ENCODE measurements at places on chromosomes 1 and 21.

DNA sequence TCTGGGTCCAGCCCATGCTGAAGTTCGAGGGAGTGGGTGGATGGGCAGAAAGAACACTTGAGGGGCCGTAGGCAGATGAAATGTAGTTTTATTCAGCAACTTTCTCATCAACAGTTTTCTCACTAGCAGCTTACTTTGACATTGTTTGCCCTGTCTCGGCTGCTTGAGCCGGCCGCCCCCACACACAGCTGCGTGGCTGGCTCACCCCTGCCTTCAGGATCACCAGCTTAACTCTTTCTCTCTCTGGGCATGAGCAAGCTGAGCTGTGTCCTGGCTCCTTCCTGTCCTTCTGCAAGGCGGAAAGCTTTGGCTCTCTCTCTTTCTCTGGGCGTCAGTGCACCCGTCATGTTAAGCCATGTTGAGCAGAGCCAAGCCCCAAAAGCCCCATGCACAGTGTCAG is 104.4 kb upstream of the GNG12 start:
- DNase-seq, result no peak

GRCh38 chr1:184708084-184708676 is 46.5 kb downstream of the EDEM3 start:
- no peak for DNase-seq

DNA sequence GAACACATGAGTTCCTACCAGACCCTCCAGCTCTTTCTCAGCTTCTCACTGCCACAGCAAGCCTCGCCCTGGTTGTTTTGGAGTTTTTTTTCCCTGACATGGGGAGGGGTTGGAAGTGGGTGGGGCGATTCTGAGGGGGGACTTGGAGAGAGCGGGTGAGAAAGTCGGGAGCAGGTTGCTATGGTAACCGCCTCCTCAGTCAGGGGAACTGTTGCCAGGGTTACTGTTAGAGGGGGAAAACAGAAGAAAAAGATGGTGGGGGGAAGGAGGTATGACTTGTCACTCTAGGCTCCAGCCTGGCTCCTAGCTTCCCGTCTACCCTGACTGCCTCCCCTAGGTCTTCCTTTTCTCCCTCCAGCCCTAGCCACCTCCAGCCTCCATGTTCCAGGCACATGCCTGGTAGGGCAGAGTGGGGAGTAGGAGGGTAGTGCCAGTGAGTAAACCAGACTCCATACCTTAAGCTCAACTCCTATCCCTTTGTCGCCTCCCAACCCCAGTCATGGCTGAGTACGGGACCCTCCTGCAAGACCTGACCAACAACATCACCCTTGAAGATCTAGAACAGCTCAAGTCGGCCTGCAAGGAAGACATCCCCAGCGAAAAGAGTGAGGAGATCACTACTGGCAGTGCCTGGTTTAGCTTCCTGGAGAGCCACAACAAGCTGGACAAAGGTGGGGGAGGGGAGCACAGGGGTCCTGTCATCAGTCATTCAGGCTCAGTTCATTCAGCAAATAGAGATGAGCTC is 6.0 kb downstream of the PEA15 start:
- peak; percentile 91 for DNase-seq

DNA sequence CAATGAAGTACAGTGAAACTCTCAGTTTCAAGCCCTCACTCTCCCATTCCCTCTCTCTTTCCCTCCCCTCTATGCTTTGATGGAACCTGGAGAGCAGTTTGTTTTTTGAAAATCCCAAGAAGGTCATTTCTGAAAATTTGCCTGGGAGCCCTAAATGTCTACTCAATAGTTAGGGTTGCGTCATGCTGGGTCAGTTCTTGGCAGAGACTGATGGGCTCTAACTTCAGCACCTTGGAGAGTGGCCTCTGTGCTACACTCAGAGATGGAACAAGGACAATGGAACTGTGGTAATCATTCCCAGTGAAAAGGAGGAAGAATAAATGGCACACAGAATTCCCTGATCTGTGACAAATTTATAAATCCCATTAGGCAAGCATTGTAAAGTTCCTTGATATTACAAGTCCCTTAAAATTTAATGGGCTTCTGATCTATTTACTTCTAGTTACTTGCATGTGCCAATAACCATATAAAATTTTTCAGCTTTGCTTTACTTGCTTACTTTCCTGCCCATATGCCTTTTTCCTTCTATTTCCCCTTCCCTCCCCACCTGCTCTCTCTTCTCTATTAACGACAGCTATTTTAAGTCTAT is 182.9 kb upstream of the KCND3 start:
- no peak for DNase-seq

- DNase-seq, result no peak
These were observed 37.4 kb upstream of the WASF2 start for GRCh38 chr1:27527223-27527889.

- peak; percentile 20 for DNase-seq
These were observed 98.0 kb downstream of the WDR4 start for GRCh38 chr21:42781150-42781970.

DNA sequence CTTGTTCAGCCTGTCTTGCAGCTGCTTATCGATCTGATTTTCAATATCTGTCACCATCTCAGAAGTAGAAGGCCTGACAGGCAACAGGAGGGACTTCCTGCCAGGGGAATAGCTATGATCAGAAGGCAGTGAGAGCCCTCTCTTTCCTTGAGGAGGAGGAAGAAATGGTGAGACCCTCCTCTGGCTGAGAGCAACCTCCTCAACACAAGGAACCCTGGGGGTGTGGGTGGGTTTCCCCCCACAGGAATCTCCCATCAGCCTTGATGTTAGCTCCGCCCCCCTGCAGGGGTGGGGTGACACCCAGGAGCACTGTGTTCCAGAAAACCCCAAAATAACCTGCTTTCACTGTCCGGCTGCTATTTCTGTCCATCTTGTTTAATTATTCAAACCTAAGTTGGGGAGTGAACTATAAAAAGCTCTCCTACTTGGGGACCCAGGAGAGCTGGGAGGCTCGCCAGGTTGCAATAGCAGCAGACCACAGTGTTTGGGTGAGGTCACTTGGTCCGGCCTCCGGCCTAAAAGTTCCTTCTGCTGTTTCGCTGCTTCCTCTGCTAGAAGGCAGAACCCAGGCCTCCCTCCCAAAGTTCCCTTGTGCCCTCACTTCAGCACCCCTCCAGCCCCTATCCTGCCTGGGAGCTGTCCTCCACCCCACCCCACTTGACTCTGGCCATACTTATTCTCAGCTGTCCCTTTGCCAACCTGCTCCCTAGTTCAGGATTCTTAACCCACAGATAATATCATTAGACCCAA is 7.8 kb upstream of the MEF2D start:
- DNase-seq, result peak; percentile 71

GRCh38 chr21:44199448-44199847 is 41.3 kb downstream of the ICOSLG start:
- DNase-seq, result no peak

Data from head of caudate nucleus (tissue), 42 donors.